Esophagus squamous epithelium (tissue), 5 donors: ENCODE measurements at places on chromosomes 11 and 22.
A peak's percentile ranks its signal among the peaks of the same experiment; 100 is the strongest.

DNA sequence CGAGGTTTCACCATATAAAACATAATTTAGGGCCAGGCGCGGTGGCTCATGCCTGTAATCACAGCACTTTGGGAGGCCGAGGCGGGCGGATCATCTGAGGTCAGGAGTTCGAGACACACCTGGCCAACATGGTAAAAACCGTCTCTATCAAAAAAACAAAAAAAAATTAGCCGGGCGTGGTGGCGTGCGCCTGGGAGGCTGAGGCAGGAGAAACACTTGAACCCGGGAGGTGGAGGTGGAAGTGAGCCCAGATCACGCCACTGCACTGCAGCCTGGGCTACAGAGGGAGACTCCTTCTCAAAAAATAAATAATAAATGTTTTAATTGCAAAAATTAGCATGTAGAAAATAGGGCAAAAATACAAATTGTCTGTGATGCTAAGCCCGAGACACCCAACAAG lies 993 bp upstream of the SFI1 start:
- no peaks in the 10 kb centered on the region for H3K36me3 ChIP-seq
- no peaks in the 10 kb centered on the region for H3K27me3 ChIP-seq
- peak overlapping the region; percentile 52 for H3K4me3 ChIP-seq
- peak overlapping the region; percentile 92 for H3K27ac ChIP-seq

GRCh38 chr11:61503135-61503770 lies 5.3 kb upstream of the LRRC10B start:
- no peak overlapping the region for H3K27ac ChIP-seq
- no peak for DNase-seq
- no peak overlapping the region for H3K4me3 ChIP-seq

- no peaks in the 10 kb centered on the region for H3K4me1 ChIP-seq
- no peak for DNase-seq
- no peak overlapping the region for H3K4me3 ChIP-seq
- H3K27ac ChIP-seq, result no peak overlapping the region
- H3K36me3 ChIP-seq, result no peaks in the 10 kb centered on the region
Observed at GRCh38 chr11:134379241-134379640, 32.8 kb downstream of the B3GAT1 start.

GRCh38 chr11:1569251-1569780 lies 2.8 kb downstream of the DUSP8 start:
- no peak for DNase-seq
- H3K4me3 ChIP-seq, result no peak overlapping the region
- H3K27ac ChIP-seq, result no peak overlapping the region
- H3K27me3 ChIP-seq, result peaks cover 62% of the 10 kb centered on the region

- no peaks in the 10 kb centered on the region for H3K4me1 ChIP-seq
- no peaks in the 10 kb centered on the region for H3K36me3 ChIP-seq
- no peak overlapping the region for H3K4me3 ChIP-seq
- H3K27ac ChIP-seq, result no peak overlapping the region
- DNase-seq, result no peak
Observed at GRCh38 chr11:103993507-103993906, 42.9 kb upstream of the DDI1 start.

GRCh38 chr22:19722178-19722981 lies 959 bp upstream of the GP1BB start:
- no peaks in the 10 kb centered on the region for H3K27me3 ChIP-seq
- H3K27ac ChIP-seq, result no peak overlapping the region
- no peaks in the 10 kb centered on the region for H3K36me3 ChIP-seq
- DNase-seq, result no peak

GRCh38 chr11:123567466-123567865 lies 87.0 kb downstream of the SCN3B start:
- no peak overlapping the region for H3K27ac ChIP-seq
- H3K4me1 ChIP-seq, result no peaks in the 10 kb centered on the region
- H3K36me3 ChIP-seq, result no peaks in the 10 kb centered on the region
- no peak for DNase-seq
- no peaks in the 10 kb centered on the region for H3K27me3 ChIP-seq
- no peak overlapping the region for H3K4me3 ChIP-seq

DNA sequence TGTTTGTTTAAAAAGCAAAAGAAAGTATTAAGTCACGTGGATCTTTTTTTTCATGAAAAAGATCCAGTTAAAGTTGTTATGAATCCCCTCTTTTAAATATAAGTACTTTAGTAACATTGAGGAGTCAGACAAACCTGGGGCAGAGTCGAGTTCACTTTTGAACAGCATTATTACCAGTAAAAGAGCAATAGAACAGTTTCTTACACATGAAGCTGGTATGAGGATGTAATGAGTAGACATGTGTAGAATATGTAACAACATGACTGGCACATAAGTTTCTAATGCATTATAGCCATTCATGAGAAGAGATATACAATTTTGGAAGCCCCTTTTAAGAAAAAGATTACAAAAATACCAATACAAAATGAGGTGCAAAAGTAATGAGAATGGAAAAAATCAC lies 7.6 kb upstream of the MUC15 start:
- H3K36me3 ChIP-seq, result no peaks in the 10 kb centered on the region
- no peak overlapping the region for H3K4me3 ChIP-seq
- no peaks in the 10 kb centered on the region for H3K27me3 ChIP-seq
- H3K4me1 ChIP-seq, result peaks cover 3% of the 10 kb centered on the region
- H3K27ac ChIP-seq, result no peak overlapping the region

GRCh38 chr22:44594951-44595350 lies 96.9 kb upstream of the RTL6 start:
- H3K27me3 ChIP-seq, result peaks cover 94% of the 10 kb centered on the region
- DNase-seq, result no peak

DNA sequence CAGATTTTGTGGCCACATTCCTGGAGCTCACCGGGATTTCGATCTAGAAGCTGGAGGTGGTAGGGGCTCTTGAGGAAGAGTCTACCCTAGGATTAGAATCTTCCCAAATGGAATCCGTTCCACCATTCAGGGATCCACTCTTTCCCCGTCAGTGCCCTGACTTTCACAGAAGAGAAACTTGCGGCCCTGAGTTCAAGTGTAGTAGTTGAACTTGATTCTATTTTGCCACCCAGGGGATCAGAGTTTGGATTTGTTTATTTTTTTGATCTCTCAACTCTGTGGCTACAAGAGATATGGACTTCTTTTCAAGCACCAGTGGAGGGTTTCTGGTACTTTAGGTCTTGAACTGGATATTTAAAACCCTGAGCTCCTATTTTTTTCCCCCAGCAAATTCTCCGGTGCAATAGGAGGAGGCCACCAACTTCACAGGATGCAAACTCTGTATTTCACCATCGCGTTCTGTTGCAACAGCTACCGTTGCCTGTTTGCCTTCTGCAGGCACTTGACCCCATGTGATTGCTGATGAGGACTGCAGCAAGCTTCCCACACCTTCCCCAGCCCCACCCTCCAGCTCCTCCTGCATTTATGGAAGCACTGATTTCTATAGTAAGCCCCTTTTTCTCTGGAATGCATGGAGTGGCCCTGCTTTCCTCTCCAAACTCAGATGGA lies 14.8 kb upstream of the MRGPRF start:
- no peaks in the 10 kb centered on the region for H3K36me3 ChIP-seq
- no peak overlapping the region for H3K4me3 ChIP-seq
- no peak for DNase-seq
- no peaks in the 10 kb centered on the region for H3K27me3 ChIP-seq
- peak overlapping the region; percentile 16 for H3K27ac ChIP-seq
- no peaks in the 10 kb centered on the region for H3K4me1 ChIP-seq

- H3K27ac ChIP-seq, result no peak overlapping the region
- no peak for DNase-seq
- peaks cover 11% of the 10 kb centered on the region for H3K4me1 ChIP-seq
- H3K36me3 ChIP-seq, result no peaks in the 10 kb centered on the region
- H3K27me3 ChIP-seq, result no peaks in the 10 kb centered on the region
- no peak overlapping the region for H3K4me3 ChIP-seq
Observed at GRCh38 chr11:8097926-8098325, 16.9 kb downstream of the TUB start.

- no peak overlapping the region for H3K4me3 ChIP-seq
- H3K27ac ChIP-seq, result no peak overlapping the region
- no peak for DNase-seq
- no peaks in the 10 kb centered on the region for H3K27me3 ChIP-seq
- peaks cover 6% of the 10 kb centered on the region for H3K4me1 ChIP-seq
Observed at GRCh38 chr11:112352907-112353306, 92.2 kb upstream of the PLET1 start.

DNA sequence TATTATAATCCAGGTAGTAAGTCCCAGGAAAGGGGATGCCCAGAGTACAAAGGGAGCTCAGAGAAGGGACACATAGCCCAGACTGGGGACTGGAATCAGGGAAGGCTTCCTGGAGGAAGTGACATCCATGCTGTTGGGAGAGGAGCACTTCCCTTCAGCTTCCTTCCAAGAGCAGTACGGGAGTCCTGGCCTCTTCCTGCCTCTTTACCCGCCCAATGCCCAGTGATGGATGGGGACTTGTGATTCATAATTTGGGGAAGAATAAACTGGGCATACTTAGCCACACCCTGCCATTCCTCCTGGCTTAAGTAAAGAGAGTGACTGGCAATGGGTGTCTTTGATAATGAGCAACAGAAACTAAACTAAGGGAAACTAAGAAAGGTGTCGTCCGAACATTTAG lies 11.5 kb downstream of the C11orf91 start:
- peaks cover 37% of the 10 kb centered on the region for H3K4me1 ChIP-seq
- no peak overlapping the region for H3K4me3 ChIP-seq
- no peaks in the 10 kb centered on the region for H3K36me3 ChIP-seq
- no peak for DNase-seq
- H3K27me3 ChIP-seq, result no peaks in the 10 kb centered on the region
- peak overlapping the region; percentile 83 for H3K27ac ChIP-seq

GRCh38 chr11:133107763-133108162 lies 424.5 kb downstream of the OPCML start:
- no peak overlapping the region for H3K27ac ChIP-seq
- H3K27me3 ChIP-seq, result no peaks in the 10 kb centered on the region
- no peaks in the 10 kb centered on the region for H3K4me1 ChIP-seq
- DNase-seq, result no peak
- no peak overlapping the region for H3K4me3 ChIP-seq
- no peaks in the 10 kb centered on the region for H3K36me3 ChIP-seq

DNA sequence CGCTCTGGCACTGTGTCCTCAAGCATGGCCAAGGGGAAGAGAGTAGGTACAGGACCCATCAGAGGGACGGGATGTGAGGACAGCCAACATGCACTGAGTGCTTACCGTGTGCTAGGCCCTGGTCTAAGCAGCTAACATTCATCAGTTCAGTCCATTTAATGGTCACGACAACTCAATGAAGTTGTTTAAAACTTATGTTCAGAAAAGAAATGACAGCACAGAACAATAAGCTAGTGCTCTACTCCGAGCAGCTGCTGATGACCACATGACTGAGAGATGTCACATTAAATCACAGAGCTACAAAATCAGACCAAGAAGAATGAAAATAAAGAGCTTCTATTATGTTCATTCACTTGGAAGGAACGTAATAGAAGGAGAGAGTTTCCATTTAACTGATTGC lies 26.3 kb downstream of the PRDM10 start:
- no peaks in the 10 kb centered on the region for H3K36me3 ChIP-seq
- no peak for DNase-seq

- no peak overlapping the region for H3K27ac ChIP-seq
- H3K27me3 ChIP-seq, result peaks cover 30% of the 10 kb centered on the region
- no peak for DNase-seq
- H3K36me3 ChIP-seq, result no peaks in the 10 kb centered on the region
- no peak overlapping the region for H3K4me3 ChIP-seq
- peaks cover 14% of the 10 kb centered on the region for H3K4me1 ChIP-seq
Observed at GRCh38 chr11:66015936-66016792, 4.4 kb downstream of the CST6 start.

DNA sequence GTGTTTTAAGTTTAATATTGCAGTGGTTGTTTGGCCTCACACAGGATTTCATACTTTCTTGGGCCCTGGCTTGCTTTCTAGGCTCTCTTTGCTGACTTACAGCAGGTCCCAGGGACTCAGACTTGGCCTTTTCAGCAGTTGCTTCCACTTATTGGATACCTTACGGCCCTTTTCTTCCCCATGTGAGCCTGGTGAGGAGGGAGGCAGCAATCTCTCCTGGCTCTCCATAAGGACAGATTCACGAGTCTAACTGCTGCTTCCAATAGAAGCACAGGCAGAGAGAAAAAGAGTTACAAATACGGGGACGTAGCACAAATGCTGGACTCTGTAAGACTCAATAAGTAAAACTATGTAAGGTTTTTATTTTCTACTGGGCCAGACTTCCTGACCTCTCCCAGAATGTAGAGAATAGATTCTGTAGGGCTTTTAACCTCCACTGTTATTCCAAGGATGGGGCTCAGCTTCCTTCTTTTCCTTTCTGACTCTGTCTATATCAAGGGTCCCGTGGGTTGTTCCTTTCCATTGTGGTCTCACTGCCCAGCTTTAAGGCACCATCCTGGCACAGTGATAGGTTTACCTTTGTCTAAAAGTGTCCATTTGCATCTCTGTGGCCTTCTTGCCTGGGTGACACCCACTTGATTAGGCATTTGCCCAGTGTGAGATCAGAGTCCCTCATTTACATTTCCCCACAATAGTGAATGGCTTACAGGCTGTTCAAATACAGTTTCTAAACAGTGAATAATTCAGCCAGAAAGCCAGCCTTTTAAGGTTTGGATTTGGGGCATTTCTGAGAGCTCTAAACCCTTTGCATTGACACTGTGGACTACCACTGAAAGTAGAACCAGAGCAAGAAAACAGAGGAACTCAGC lies 92.8 kb downstream of the RASSF10 start:
- DNase-seq, result no peak
- no peaks in the 10 kb centered on the region for H3K36me3 ChIP-seq
- no peak overlapping the region for H3K4me3 ChIP-seq
- no peaks in the 10 kb centered on the region for H3K27me3 ChIP-seq
- H3K4me1 ChIP-seq, result peaks cover 20% of the 10 kb centered on the region
- no peak overlapping the region for H3K27ac ChIP-seq

- H3K27ac ChIP-seq, result no peak overlapping the region
- no peaks in the 10 kb centered on the region for H3K36me3 ChIP-seq
- H3K27me3 ChIP-seq, result no peaks in the 10 kb centered on the region
- no peak overlapping the region for H3K4me3 ChIP-seq
Observed at GRCh38 chr11:90919332-90919731, 696.5 kb upstream of the CHORDC1 start.

DNA sequence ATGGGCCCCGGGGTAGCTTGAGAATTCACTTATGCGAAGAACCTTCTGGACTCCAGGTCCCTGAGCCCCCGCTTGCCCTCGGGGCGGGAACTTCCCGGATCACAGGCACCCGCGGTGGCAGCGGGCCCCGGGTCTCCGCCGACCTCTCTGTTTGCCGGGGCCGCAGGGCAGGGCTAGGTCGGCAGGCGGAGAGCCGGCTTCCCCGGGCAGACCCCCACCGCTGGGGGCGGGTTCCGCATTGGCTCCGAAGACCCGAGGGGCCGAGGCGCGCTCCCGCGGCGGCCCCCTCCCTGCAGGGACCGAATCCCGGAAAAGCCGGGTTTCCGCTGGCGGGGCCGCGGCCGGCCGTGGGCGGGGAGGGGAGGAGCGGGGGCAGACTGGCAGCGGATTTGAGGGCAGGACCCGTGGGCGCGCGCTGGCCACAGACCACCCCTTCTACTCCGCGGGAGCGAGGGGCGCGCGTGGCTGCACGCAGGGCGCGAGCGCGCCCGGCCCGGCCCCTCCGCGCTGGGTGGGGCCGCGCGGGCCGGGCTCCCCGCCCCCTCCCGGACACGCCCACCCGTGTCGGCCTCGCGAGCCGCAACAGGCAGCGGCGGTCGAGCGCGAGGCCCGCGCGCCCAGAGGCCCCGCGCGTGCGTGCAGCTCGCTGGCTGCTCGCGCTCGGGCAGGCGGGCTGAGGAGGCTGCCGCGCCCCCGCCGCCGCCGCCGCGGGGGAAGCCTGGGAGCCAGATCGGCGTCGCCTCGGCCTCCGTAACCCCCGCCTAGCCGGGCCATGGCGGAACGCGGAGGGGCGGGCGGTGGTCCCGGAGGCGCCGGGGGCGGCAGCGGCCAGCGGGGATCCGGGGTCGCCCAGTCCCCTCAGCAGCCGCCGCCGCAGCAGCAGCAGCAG lies at the start of gene PACS1:
TSS of gene PACS1 (plus strand) at position 558 of the 889 bp plus-strand sequence. CDS start at position 773, 215 bp downstream.
- H3K36me3 ChIP-seq, result no peaks in the 10 kb centered on the region
- peak within 1 kb of the TSS; percentile 95 for H3K4me3 ChIP-seq
- DNase-seq, result no peak
- no peaks in the 10 kb centered on the region for H3K27me3 ChIP-seq
